ENCODE measurements at places on chromosomes 16 and 17.

GRCh38 chr16:70663524-70664324 is 17.4 kb downstream of the IL34 start:
- no peak for DNase-seq

GRCh38 chr17:75504347-75505151 is 10.8 kb downstream of the CASKIN2 start:
- DNase-seq: no peak

DNA sequence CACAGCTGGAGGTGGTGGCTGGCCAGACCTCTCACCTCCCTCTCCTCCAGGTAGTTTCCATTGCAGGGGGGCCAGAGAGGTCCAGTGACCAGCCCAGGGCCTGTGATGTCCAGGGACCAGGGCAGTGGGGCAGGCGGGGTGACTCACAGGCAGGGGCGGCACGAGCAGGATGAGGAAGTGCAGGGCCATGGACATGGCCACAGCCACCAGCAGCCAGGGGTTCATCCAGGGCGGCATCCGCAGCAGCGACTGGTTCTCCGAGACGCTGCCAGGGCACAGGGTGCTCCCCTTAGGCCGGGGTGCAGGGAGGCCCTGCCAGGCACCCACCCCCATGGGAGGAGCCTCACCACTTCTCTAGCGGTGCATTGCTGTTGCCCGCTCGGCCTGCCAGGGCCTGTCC is 12.9 kb upstream of the P2RX1 start:
- no peak for DNase-seq

DNA sequence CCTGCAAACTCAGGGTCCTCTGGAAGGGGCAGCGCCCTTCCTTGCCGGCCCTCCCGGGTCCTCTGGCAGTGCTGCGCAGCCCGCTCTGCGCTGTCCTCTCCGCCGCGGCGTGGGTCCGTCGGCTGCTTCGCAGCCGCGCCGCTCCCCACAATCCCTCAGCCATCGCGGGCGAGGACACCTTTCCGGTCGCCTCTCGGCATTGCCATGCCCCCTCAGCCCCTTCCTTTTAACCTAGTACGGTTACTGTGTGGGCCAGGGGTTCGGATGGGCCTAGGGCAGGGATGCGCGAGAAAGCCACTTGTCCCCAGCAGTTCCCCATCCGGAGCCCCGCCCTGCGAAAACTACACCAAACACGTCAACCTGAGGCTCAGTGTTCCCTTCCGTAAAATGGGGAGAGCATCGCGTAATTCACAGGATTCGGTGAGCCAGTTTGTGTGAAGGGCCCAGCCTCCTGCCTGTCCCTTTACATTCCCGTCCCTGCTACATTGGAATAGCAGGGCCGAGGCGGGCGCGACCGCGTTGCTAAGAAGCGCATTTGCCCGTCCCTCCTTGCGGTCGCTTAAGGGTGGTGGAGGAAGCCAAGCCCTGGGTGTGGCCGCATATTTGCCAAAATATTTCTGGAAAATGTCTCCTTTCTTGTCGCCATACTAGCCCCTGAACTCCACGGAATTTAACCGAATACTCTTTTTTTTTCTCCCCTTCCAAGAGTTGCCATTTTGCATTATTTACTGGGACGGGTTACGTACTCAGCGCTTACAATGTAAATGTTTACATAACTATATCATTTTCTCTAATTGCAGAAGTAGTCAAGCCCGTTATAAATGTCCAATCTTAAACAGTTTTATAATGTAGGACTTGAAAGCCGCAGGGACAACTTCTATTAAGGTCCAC is 13.2 kb downstream of the COPZ2 start:
- DNase-seq: no peak

- no peak for DNase-seq
These were observed 82.8 kb downstream of the PLCG2 start for GRCh38 chr16:81861915-81862314.

DNA sequence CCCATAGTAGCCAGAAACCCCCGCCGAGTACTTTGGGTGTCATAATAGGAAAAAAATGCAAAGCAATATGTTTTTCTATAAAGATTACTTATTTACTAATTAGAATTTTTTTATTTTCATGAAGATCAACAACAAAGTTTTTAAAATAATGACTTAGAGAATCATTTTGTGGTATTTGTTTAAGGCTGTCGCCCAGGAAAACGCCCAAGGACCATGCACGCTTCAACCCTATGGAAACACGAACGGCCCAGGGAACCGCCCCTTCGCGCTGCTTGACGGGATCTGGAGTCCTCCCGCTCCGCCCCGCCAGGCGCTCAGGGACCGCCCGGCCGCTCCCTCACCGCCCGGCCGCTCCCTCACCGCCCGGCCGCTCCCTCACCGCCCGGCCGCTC is 408 bp upstream of the KPNA2 start:
- DNase-seq: peak; percentile 95

Data from NCI-H1436 treated with DMSO at 0.1 percent for 48 hours (cell line).